ENCODE measurements at places on chromosomes 7 and 10. TPM values are rescaled to one million over a fixed set of nuclear protein-coding genes. Genes with fewer than 3 reads are reported as not detected.
A peak's percentile ranks its signal among the peaks of the same experiment; 100 is the strongest.

Gene GNG11
- 7.7 TPM for total RNA-seq

DNA sequence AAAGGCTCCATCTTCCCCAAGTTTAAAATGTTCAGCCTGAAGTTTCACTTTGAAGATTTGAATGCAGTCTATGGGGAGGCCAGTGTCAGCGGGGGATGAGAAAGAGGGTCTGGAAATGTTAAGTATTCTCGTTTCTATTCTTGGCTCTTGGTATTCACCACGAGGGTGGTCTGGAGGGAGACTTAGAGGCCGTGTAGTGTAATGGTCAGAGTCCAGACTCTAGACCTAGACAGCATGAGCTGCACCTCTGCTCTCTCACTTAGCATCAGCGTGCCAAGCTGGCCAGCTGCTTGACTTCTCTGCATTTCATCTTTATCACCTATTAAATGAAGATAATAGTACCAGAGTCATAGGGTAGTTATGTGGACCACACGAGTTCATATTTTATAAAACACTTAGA is 57.9 kb downstream of the MKX start:
- DNase-seq: no peak

Gene AFAP1L2
- 28.1 TPM for total RNA-seq

Gene LRRC4
- 4.5 TPM for total RNA-seq

Gene EVX1
- not detected for total RNA-seq

Gene CLRN3
- total RNA-seq: not detected

Gene SAP25
- total RNA-seq: 1.4 TPM

DNA sequence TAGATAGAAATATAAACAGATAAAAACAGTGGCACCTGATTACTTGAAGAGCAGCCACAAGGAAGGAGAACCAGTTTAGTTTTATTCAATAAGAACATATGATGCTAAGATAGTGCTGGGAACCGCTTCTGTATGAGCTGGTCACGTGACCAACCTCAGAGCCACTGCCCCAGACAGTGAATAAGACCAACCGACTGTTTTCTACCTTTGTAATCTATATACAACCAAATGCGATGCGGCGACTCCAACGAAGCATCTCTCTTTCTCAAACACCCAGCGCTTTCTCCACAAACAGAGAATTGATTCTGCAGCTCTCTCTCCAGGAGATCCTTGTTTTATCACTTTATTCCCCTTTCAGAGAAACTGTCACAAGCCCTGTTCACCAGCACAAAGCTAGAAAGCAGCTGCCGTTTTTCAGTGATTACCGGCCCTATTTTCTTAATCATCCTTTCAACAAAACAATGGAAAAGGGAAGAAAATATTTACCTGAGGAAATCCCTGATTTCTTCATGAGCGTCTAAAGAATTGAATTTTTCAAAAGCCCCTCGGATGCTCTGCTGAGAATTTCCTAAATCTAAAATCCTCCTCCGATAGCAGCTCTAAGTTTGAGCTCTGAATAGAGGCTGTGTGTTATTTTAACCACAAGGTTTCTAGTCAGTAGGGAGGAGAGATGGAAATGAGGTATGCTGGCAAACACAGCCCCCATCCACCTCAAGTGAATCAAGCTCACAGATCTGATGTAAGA is 55.7 kb upstream of the JCAD start:
- peak; percentile 58 for DNase-seq

GRCh38 chr7:109449760-109450159 is 880.1 kb downstream of the DNAJB9 start:
- DNase-seq: no peak

- no peak for DNase-seq
Observed at GRCh38 chr10:131767716-131768115, 133.1 kb upstream of the PPP2R2D start.

DNA sequence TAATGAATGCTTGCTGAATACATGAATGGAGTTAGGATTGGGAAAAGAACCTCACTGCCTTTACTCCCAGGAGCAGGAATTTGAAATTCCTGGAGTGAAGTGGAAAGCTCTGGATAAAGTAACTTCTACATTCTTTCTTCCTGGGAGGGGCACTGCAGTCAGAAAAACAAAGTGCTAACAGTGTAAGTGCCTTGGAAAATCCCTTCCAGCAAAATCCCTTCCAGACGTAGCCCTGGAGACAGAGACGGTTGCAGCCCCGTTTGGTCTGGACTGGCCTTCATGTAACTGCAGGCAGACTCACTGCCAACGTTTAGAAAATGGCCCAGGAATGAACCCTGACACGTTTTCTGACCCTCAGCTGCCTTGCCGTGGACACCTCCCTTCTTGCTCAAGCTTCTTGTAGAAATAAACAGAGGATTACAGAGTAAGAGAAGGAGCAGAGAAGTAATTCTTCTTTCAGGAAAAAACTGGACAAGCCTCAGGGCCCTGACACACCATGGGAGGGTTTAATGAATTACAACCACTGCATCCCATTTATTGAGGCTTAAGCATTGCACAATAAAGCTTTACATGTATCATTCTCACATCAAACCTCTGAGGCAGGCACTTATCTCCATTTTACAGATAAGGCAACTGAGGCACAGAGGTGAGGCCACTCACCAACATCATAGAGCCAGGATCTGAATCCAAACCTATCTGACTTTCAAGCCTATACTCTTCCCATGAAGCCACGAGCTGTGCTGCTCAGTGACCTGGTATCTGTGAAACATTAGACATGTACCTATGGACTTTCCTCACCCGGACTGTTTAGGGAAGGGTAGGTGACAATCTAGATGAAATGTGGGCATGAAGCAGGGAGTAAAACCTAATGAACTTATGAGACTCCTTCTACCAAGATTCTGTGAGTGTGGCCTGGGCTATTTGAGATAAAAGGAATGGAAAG is 7.8 kb downstream of the ITPRIP start:
- DNase-seq: peak; percentile 80

GRCh38 chr10:75815066-75815465 is 383.6 kb downstream of the LRMDA start:
- no peak for DNase-seq

DNA sequence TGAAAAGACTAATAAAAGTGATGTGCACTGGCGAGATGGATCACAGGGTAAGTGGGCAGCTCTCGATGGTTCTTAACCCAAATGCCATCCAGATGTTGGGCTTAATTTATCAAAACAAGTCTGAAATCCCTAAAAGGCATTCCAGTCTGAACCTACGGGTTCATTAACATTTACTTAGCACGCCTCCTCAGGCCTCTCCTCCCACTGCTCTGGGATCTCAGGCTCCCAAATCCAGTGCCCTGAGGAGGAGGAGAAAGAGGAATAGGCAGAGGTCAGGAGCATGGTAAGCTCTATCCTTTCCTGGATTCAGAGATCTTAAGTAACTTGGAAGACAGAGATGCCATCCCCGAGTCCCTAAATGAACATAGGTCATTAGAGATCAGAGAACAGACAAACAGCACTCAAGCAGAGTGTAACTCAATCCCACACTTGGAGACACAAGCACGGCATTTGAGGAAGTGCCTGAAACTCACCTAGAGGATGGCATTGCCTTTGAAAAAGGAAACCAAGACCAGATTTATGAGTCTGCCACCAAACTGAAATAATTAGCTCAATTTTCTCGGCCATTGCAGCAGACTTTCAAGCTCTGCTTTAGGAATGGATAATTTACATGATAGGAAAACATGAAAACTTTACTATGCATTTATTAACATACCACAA is 140.9 kb downstream of the CXCL12 start:
- no peak for DNase-seq

Gene HMX2
- total RNA-seq: not detected

DNA sequence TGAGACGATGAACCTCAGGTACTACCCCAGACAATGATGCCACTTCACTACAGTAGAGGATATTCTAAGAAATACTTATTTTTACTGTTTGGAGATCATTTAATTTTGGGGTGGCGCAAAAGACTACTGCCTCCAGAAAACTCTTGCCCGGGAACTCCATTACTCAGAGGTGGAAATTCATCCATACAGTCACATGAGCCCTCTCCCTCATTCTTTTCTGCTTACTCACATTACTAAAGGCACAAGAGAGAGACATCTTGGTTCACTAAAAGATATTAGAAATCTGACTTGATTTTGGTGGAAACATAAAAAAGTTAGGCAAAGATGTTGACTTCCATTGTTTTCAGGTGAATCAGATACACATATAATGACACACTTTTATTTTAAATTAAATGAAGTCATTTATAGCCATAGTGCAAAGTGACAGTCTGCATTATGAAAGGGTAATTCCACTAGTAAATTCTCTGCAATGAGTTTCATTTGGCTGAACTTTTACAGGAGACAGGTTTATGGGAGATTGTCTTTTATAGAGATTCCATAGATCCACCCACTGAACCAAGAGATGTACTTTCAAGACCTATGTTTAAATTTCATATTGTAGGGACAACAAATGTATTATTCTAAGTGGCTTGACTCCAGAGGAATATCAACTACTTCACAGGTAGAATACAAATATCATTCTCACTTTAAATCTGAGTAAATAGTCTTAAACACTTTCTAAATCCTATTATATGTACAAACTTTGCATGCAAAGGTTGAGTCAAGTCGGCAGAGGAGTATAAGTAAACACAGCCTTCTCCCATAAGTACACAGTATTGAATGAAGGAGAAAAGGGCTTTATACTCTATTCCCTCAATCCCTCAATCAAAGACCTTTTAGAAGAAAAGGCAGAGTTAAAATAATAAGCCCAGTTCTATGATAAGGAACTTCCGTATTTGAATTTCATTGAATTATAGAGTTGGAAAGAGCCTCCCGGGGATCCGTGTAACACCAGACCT is 18.8 kb downstream of the NEBL start:
- peak; percentile 24 for DNase-seq

Gene COBL
- total RNA-seq: 3.6 TPM

DNA sequence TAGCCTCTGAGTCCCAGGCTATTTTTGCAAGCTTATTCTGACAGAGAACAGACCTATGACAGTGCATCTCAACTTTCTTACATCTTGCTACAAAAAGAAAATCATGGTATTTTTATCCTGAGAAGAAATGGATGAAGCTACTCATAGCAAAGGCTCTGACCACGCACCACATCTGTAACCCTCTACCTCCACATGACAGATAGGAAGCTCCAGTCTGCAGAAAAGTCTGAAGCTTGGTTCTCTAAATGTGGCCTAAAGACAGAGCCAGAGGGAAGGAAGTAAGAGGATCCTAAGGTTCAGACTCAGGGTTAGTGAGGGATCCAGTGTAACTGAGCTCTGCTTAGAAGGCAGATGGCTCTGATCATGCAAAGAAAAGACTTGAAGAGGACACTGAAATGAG is 58.4 kb upstream of the ABCB5 start:
- DNase-seq: no peak

Gene UTF1
- total RNA-seq: 0.18 TPM

Gene OR6B1
- not detected for total RNA-seq

GRCh38 chr7:24709585-24710360 is 47.5 kb downstream of the GSDME start:
- DNase-seq: no peak

- DNase-seq: no peak
Observed at GRCh38 chr10:24324651-24325050, 115.7 kb downstream of the KIAA1217 start.

GRCh38 chr7:121860953-121861352 is 12.0 kb upstream of the PTPRZ1 start:
- no peak for DNase-seq

- DNase-seq: peak; percentile 40
Observed at GRCh38 chr10:7340179-7340874, 70.5 kb downstream of the SFMBT2 start.

- DNase-seq: no peak
Observed at GRCh38 chr7:116708861-116709260, 36.9 kb downstream of the MET start.

Gene RELN
- total RNA-seq: 0.98 TPM

Gene BHLHA15
- 0.57 TPM for total RNA-seq

GRCh38 chr7:102080019-102080433 is 206.6 kb upstream of the SH2B2 start:
- no peak for DNase-seq

- DNase-seq: no peak
Observed at GRCh38 chr7:91780521-91780920, 100.0 kb downstream of the MTERF1 start.

GRCh38 chr7:132789281-132789680 is 213.0 kb upstream of the PLXNA4 start:
- DNase-seq: no peak

DNA sequence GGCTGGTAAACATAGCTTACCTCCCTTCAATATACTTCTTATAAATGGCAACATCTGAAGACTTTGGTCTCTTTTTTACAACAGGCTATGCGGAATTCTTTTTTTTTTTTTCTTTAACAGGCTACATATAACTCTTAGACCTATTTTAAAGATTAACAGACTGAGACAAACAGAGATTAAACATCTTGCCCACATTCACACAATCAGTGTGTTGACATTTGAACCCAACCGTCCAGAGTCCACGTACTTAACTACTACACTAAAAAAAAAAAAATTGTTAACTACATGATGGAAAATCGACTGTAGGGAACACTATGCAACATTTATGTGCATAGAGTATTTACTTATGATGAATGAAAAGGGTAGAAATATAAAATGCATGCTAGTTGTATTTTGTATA is 298.5 kb downstream of the ELMO1 start:
- no peak for DNase-seq

DNA sequence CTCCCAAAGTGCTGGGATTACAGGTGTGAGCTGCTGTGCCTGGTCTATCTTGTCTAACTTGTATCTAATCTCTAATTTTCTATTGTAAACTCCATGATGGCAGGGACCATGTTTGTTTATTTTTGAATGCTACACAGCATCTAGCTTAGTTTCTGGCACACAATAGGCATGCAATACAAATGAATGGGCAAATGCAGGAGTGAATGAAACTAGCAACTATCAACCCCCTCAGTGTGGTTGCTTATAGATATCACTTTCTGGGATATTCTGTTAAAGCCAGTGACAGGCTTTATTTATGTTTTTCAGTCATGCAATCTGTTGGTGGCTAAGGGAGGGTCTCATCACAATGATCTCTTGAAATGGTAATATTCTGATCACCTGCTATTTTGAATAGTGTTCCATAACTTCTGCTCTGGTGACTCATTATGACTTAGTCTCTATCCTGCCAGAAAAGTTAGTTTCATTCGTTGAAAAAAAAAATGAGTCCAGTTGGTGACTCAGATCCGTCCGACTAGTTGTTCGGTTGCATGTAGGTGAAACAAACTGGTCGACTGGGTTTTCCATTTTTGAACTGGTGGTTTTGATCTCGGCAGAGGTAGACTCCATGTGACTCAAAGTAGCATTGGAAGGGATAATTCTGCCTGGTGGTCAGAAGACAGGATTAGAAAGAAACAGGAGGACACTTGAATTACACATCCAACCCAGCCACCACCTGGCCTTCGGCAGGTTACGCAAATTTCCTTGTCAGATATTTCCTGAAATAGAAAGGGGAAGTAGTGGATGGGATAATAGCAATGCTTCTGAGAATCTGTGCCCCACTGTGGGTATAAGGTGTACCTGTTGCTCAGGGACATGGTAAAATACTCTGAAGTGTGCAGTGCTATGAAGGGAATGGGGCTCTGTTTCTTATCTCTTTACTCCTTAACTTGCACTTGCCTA is 76.8 kb downstream of the GATA3 start:
- peak; percentile 82 for DNase-seq

Gene YKT6
- total RNA-seq: 216 TPM
